ENCODE measurements at places on chromosomes 11 and 22. TPM values are rescaled to one million over a fixed set of nuclear protein-coding genes. Genes with fewer than 3 reads are reported as not detected.

Gene MRGPRE
- total RNA-seq, result not detected

Gene PICK1
- 13.7 TPM for total RNA-seq

DNA sequence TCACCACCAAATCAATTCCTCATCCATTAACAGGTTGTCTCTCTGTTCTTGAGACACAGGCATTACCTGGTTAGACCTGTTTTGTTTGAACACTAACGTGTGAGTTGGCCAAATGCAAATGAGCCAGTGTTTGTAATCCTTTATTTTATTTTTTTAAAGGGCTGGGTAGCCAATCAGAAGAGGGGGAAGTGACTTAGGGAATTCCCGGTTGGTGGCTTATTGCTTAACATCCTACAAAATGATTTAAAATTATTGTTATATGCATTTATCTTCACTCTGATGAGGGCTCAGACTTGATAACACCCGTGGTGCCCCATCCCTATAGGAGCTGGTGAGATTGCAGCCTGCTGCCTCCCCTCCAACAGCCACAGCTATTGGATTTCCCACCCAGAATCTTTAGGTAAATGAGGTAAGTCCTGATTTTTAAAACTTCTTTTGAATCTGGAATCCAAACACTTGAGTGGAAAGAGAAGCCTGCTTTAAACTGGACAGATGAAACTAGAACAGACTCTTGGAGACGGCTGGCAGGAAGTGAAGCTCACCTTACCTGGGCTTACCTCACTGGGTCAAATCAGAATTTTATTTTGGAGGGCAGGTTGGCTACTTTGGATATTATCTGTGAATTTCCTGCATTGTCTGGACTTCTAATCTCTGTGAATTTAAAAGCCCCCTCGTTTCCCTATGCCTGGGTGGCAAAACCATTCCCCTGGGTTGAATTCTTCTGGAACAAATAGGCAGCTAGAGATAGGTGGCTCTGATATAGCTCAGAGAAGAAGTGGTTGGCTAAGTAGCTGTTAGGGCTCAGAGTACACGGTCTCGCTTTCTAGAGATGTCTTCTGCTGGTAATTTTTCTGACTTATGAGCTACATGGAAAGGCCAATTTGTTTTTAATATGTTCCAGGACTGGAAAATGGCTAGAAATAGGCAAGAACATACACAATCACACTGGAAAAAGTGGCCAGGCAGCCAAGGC is at the start of gene EHF:
EHF (plus strand) TSS at position 274 of the 973 bp plus-strand sequence. CDS start 21,538 bp downstream, outside the sequence.
- no peak for DNase-seq

Gene KCNQ1OT1
- total RNA-seq, result 24.7 TPM

Gene APOBEC3C
- total RNA-seq, result 8.1 TPM

DNA sequence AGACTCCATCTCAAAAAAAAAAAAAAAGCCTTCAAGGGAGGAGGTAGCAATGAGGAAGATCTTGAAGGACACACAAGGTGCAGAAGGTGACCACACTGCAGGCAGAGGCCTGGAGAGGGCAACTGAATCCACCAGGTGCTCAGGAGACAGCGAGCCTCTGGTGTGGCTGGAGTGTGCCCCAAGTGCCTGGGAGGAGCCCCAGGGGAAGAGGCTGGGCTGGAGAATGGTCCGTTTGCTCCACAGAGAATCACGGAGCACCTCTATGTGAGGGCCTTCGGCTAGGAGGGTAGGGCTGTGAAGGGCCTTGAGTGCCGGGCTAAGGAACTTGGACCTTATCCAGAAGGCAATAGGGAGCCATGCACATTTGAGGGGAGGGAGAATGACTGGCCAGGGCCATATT is 50.3 kb downstream of the ARRB1 start:
- no peak for DNase-seq

GRCh38 chr11:75314771-75315438 is 36.6 kb downstream of the ARRB1 start:
- DNase-seq, result no peak

DNA sequence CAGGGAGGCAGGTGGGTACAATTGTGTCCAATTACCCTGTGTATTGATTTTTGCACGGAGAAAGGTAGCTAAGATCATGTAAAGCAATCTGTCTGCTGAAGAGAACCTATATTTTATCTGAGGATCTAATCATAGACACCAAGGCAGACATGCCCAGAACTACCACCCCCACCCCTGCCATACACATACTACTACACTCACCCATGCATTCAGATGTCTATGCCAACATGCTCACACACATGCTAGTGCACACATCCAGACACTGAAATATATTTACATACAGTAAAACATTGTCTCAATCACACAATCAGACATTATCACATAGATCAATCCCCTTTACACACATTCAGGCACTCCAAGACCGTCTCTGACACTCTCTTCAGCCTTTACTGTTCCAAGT is 1.8 kb downstream of the SCN3B start:
- DNase-seq, result no peak

Gene HEPN1
- total RNA-seq, result not detected

- no peak for DNase-seq
Observed at GRCh38 chr22:38758276-38758945, 2.6 kb upstream of the SUN2 start.

DNA sequence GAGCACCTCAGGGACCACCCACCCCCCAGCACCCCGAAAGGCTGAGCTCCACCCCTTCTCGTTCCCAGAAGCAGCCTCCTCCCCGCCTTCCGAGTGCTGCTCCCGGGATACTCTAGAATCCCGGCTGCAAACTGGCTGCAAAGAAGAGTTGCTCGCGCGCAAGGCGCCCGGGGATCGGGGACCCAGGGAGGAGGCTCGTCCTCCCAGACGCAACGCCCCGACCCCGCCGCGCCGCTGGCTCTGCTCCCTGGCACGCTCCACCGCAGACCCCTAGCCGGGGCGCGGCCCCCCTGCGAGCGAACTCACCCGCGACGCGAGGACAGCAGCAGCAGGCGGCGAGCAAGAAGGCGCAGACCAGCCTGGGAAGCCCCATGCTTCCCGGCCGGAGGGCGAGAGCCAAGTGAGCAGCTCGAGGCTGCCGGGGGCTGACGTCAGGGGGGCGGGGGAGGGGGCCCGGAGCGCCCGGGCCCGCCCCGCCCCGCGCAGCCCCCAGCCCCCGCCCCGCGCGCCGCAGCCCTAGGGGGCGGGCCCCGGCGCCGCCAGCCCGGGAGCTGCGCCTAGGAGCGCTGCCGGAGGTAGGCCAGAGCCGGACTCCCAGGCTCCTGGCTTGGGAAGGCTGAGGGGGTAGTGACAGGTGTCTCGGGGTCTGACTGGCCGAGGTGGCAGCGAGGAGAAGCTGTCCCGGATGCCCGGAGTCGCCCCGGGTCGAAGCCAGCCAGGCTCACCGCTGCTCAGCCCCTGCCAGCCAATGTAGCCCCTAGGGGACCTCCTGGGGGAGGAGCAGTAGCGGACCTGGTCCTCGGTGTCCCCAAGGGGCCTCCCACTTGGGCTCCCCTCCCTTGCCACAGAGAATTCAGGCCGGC is at the start of gene MCAM:
MCAM (minus strand) TSS at position 402 of the 863 bp plus-strand sequence; CDS start at position 373, 29 bp downstream.
- no peak for DNase-seq

Gene HSPB2
- 1.6 TPM for total RNA-seq

DNA sequence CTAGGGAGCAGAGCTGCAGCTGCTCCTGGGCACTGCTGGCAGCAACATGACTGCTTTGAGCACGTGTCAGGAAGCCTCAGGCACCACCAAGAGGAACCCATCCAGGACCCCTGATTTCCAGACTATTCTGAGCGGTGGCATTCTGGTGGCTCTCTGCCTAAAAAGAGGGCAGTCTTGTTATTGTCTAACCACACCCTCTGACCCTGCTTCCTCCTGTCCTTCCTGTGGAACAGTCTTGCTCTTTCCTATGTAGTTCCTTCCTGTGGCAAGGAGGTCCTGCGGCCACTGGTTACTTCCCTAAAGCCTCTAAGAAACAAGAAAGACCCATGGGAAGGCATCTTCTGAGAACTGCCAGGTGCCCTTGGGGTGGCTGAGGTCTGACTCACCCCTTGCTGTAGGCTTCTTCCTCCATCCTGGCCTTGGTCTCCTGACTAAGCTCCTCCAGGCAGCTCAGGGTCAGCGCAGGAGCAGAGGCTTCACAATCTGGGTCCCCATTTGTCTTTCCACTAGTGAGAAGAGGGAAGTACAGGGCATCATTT is 13.1 kb upstream of the LYVE1 start:
- no peak for DNase-seq

GRCh38 chr11:100808904-100809491 is 121.9 kb downstream of the ARHGAP42 start:
- no peak for DNase-seq

Gene PNPLA5
- not detected for total RNA-seq

DNA sequence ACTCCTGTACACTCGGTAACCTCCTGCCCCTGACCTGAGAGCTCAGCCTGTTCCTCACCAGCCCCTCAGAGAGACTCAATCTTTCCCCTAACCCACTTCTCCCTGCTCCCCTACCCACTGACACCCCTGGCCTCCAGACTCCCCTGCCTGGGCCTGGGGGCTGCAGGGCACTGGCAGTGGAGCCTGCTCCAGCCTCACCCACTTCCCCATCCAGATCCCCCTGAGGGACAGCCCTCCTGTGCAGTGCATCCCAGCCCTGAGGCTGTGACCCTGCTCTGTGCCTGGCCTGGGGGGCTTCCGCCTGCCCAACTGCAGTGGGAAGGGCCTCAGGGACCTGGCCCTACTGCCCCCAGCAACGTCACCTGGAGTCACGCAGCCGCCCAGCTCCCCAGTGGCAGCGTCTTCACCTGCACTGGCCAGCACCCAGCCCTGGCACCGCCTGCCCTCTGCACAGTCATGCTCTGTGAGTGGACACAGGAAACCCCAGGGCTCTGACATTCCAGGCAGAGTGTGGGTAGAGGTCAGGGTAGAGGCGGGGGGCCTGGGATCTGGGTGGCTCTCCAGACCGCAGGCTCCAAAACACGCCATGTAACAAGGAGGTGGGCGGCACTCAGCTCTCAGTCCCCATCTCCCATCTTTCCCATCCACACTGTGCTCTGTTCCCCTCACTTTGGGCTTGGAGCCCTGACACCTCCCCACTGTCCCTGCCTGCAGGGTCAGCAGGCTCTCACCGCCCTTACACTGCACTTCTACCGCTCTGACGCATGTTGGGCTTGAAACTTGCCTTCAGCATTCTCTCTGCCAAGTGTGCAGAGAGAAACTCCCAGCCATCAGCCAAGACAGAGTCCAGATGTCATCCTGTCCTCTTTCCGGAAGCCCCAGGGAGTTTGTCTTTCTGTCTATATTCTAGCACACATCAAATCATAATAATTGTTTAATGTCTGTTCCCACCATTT is 5.1 kb downstream of the VSIG10L2 start:
- DNase-seq, result peak; percentile 56

- no peak for DNase-seq
Observed at GRCh38 chr22:40463017-40463631, 92.7 kb downstream of the SGSM3 start.

GRCh38 chr22:48953830-48954229 is 873.8 kb downstream of the BRD1 start:
- no peak for DNase-seq

- no peak for DNase-seq
Observed at GRCh38 chr11:103844327-103845215, 191.9 kb upstream of the DDI1 start.

GRCh38 chr11:67496113-67496512 is 9.1 kb downstream of the PITPNM1 start:
- DNase-seq, result no peak

DNA sequence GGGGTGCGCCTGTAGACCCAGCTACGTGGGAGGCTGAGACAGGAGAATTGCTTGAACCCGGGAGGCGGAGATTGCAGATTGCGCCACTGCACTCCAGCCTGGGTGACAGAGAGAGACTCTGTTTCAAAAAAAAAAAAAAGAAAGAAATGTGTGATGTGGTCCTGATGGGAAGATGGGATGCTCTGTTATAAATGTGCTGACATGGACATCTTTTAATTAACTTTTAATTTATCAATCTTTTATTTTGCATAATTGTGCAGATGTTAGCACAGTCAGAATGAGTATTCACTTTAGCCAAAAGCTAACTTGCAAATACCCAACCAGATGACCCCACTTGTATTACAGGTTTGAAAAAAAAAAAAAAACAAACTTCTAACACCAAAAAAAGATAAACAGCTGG is 23.8 kb upstream of the USP47 start:
- DNase-seq, result no peak

Gene CDC42EP1
- 6.6 TPM for total RNA-seq

DNA sequence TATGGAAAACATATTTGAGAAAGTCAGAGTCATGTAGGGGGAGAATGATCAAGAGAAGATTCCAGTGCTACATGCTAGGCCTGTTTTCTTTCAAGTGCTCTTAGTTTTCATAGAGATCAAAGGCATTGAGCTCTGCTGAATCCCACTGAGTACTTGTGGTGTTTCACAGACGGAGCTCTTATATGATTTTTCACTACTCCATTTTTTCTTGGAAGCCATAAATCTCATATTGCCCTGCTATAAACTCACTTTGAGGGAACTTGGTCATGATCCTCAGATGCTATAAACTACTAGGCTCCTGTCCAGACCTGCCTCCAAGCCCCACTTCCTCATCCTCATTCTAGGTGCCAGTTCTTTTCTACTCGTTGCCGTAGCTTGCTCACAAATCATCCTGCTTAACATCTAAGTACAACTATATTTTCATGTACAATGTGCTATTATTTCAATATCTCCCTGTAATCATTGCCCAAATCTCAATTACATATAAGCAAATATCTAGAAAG is 180.8 kb upstream of the CCDC179 start:
- peak; percentile 43 for DNase-seq

Gene IL18
- 18.1 TPM for total RNA-seq

Gene NAA40
- 13.6 TPM for total RNA-seq

Gene CD3G
- 1.1 TPM for total RNA-seq

- no peak for DNase-seq
Observed at GRCh38 chr11:48005831-48006270, 25.5 kb downstream of the PTPRJ start.

DNA sequence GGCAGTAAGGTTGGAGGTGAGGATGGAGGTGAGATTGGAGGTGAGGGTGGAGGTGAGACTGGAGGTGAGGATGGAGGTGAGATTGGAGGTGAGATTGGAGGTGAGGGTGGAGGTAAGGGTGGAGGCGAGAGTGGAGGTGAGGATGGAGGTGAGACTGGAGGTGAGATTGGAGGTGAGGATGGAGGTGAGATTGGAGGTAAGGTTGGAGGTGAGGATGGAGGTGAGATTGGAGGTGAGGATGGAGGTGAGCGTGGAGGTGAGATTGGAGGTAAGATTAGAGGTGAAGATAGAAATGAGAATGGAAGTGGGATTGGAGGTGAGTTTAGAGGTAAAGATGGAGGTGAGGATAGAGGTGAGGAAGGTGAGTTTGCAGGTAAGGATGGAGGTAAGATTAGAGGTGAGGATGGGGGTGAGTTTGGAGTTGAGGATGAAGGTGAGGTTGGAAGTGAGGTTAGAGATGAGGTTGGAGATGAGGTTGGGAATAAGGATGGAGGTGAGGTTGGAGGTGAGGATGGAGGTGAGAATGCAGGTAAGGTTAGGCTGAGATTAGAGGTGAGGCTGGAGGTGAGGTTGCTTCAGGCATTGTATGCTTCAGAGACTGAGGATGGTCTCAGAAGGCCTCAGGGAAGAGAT is 12.2 kb downstream of the NCF4 start:
- DNase-seq, result no peak

GRCh38 chr22:46293577-46294260 is 3.0 kb upstream of the GTSE1 start:
- DNase-seq, result no peak
